MG63 (cell line): ENCODE measurements at places on chromosomes 4 and X. TPM values are rescaled to one million over a fixed set of nuclear protein-coding genes. Genes with fewer than 3 reads are reported as not detected.

The RAB40AL gene
- total RNA-seq = not detected in 2 replicates

The AMTN gene
- 2.6 TPM in 1 of 2 replicates, not detected in the other for total RNA-seq

The UVSSA gene
- 1.2 and 5.3 TPM in 2 replicates for total RNA-seq

The TMEM144 gene
- 1.7 and 3.9 TPM in 2 replicates for total RNA-seq

The LDB2 gene
- total RNA-seq = 8.1 and 18.7 TPM in 2 replicates
